ENCODE measurements at places on chromosomes 7 and 10.

- no peak for DNase-seq
Measured at GRCh38 chr7:93211228-93211818, 14.9 kb downstream of the HEPACAM2 start.

- DNase-seq, result no peak
Measured at GRCh38 chr7:136728945-136729344, 139.5 kb upstream of the CHRM2 start.

DNA sequence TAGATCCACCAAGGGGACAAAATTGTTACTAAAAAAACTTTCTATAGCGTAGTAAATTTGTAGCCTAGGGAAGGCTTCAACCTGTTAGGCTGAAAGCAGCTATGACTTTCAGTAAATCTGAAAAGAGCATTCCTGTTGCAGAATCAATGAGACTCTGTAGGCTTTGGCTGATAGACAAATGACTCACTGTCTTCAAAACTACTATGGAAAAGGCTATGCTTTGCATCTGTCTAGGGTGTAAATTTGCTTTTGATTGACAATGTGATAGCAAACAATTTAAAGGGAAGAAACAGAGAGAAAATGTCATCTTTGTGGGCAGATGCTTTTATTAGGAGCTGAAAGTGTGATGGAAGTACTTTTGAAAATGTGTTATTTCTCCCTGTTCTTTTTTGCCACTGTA is 60.6 kb downstream of the ARL5B start:
- DNase-seq, result no peak

DNA sequence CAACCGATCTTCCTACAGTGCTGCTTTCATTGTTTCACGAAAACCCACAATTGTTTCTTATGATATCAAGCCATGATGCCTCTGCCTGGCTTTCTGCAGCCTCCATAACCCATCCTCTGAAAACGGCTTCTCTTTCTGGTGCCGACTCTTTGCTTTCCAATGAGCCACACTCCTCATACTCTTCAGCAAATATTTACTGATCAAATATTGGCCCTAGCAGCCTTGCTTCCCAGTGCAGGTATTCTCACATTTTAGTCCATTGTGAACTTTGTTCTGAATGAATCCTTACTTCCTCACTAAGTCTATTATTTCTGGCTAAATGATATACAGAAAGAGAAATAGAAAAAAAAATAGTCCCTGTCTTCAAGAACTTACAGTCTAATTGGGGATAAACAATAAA is 35.5 kb downstream of the LAMB1 start:
- DNase-seq, result no peak

- no peak for DNase-seq
Measured at GRCh38 chr7:76408121-76408560, 1.4 kb downstream of the SSC4D start.

- no peak for DNase-seq
Measured at GRCh38 chr7:5532536-5533335, 109.1 kb upstream of the TNRC18 start.

DNA sequence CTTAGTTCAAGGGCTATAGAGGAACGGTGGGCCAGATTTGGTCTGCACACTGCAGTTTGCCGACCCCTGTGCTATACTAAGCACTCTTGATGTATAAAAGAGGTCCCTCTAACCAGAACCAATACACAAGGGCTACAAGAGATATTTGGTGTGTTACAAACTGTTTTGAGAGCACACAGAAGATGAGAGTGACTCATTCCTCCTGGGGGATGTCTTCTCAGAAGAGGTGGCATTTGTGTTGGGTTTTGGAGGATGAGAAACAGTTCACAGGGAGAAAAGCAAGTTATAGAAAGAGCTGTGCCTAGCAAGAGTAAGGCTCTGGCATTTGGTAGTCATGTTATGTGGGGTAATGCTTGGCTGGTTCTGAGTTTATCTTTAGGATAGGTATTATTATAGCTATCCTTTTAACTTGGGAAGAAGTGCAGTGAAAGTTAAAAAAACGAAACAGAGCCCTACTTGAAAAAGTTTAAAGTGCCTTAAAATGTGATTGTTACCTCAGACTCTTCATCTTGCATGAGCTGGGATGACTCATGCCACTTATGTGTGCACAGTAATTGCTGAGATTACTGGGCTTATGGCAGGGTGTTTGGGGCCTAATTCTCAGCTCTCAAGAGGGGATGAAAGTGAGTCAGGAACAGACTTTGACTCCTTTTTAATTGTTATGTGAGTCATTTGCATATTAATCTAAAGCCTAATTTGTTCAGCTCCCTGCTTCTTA is 160.4 kb downstream of the KIF20B start:
- no peak for DNase-seq

- DNase-seq, result no peak
Measured at GRCh38 chr7:876972-877311, 588 bp downstream of the GET4 start.

GRCh38 chr10:5609952-5610616 is 56.3 kb downstream of the ASB13 start:
- DNase-seq, result no peak

GRCh38 chr10:15871823-15872222 is 11.5 kb upstream of the MINDY3 start:
- DNase-seq, result no peak

DNA sequence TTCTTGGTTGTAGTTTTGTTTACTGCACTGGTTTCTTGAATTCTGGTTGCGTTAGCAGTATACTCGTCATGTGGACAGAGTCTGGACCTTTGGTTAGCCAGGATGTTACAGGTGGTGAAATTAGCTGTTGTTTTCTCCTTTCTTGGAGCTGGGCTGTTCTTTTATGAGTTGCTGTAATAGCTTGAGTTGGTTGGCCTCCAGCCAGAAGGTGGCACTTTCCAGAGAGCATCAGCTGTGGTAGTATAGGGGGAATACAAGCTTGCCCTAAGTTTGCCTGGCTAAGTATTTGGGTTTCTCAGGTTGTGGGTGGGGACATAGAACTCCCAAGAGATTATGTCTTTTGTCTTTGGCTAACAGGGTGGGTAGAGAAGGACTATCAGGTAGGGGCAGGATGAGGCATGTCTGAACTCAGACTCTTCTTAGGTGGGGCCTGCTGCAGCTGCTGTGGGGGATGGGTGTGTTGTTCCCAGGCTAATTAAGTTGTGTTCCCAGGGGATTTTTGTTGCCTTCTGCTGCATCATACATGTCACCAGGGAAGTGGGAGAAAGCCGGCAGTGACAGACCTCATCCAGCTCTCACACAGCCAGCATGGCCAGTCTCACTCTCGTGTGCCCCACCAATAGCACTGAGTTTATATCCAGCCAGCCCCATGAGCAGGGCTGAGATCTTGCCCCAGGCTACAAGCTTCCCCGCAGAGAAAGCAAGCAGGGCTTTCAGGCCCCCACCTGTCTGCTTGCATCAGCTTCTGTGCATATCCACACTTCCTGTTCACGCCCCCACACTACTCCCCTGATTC is 246.7 kb upstream of the TPK1 start:
- no peak for DNase-seq

DNA sequence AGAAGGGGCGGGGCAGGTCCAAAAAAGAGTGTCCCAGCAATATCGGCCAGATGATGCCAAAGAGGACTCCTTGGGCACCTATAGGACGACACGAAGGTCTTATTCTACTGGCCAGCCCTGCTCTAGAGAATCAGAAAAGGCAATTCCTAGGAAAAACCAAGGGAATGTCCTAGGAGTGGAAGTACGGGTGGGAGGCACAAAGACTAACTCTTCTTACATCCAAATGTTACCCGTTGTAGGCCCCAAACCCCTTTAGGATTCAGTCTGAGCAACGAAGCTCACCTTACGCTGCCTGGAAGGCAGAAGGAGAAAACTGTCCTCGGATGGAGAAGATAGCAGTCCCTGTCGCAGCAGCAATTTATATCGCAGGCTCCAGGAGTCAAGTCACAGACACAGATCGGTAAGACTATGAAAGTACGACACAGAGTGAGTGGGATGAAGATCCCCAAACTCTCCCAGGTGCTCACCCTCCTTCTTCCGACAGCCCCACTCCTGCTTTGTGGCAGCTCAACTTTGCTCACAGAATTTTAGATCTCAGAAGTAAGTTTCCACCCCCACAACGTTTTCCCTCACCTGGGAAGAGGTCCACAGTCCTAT is 558 bp downstream of the TCTN3 start:
- no peak for DNase-seq

DNA sequence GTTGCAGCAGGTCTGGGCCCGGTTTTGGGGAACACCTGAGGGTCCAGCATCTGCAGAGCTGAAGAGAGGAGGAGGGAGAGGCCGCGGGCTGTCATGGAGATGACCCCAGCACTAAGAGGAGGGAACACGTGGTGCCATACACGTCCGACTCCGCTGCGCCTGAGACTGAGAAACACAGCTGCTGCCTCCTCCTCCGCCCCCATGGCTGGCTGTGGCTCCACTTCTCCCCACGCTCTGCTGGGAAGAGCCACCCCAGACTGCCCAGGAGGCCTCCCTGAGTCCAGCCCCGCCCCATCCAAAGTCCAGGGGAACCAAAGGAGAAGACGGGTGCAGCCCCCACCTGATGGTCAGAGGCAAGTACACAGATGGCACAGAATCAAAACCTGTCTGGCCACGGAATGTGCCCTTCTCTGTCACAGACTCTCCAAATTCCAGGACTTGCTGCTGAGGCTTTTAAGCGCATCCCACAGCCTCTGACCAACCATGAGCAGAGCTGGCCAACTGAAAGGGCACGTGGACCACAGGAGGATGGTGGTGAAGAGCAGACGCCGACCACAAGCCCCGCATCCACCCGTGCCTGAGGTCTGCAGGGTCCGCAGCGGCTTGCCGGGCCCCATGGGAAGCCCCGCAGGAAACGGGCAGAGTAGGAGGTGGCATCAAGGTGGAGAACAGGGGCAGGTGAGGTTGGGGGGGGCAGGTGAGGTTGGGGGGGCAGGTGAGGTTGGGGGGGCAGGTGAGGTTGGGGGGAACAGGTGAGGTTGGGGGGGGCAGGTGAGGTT is 24.0 kb downstream of the STK32C start:
- no peak for DNase-seq

- no peak for DNase-seq
Measured at GRCh38 chr10:129779126-129780111, 184.7 kb downstream of the EBF3 start.

DNA sequence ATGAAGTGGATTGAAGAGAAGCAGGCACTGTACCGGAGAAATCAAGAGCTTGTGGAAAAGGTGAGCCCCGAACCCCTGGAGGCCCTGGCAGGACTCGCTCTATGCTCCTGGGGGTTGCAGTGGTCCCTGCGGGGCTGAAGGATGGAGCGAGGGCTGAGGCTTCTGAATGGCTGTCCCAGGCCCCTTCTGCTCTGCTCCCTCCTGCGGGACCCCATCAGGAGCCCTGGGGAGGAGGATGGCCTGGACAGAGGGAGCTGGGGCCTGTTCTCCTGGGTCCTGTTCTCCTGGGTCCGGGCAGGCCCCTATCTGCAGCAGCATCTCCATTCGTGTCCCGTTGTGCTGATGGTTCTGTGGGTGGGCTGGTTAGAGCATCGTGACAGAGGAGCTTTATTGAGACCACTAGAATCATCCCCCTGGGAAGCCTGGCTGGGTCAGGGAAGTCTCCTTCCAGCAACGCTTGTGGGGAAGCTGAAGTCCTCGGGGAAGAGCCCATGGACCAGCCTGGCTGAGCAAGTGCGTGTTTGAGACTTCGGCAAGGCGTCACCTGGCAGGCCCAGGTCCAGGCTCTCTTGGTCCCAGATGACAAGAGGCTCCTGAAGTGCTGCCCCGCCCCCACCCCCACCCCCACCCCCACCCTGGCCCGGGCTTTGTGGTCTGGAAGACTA is 41.1 kb upstream of the DPYSL4 start:
- no peak for DNase-seq

- no peak for DNase-seq
Measured at GRCh38 chr10:102611514-102612087, 32.7 kb upstream of the TRIM8 start.

DNA sequence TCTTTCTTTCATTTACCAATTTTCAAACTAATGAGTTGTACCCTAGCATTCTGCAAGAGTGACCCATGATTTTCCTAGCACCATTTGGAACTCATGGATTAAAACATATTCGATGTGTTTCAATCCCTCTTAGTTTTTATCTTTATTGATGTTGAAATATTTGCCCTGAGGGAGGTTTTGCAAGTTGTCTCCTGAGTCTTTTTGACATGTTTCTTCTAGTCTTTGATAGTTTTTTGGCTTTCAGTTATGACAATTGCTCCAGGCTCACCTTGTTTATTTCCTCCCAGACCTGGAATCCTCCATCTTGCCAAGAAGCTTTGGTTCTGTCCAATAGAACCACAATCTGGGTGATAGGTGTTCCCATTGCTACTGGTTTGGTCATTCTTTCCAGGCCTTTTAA is 327.8 kb downstream of the WDR11 start:
- no peak for DNase-seq

- DNase-seq, result no peak
Measured at GRCh38 chr10:115295213-115295805, 202.1 kb downstream of the ATRNL1 start.

DNA sequence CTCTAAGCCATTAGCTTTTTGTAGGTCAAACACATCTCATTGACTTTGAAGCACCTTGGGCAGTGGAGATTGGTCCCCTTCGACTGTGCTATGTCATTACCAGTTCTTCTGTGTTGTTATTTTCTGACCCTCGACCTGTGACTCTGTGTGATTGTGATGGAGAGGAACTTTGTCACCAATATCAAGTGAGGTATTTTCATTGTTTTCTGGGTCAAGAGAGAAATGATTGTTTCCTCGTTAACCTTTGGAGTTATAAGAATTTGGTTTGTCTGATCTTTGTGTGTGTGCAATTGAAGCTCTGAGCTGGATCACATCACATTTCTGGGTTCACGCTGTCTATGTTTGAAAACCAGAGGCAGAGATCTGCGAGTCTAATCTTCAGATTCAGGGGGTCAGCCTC is 432.2 kb upstream of the KLF6 start:
- DNase-seq, result no peak

DNA sequence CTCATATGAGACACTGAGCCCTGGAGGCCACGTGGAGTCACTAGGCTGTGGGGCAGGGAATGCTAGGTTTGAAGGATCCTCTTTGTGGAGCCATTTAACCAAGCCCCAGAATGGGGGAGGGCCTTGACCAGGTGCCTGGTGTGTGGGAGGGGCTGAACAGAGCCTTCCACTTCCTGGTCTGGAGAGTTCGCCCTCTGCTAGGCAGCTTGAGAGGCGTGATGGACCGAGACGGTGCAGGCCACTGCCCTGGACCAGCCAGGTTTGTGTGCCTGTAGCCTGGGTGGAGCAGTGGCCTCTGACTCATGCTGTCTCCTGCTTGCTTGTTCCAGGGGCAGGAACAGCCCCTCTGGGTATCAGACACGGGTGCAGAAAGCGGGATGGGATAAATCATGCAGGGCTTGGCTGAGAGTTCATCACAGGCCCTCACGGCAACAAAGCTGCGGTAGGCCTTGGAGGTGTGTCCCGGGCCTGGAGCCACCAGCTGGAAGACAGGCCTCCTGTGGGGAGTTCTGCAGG is 27.4 kb downstream of the ADAMTS14 start:
- no peak for DNase-seq

DNA sequence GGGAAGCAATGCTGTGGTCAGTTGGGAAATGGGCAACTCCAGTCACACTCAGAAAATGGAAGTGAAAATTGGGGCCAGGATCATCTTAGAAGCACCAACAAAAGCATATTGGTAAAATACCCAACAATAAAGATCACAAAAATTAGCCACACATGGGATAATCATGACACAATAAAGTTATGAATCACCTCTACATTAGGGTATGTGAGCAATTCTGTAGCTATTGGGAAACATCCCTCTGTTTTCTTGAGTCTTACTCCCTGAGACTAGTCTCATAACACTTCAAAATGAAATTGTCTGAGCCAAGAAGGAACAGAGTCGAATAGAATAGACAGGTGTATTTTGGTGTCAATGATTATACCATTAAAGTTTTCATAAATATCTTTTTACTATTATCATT is 178.3 kb downstream of the DYNC1I1 start:
- DNase-seq, result no peak

GRCh38 chr10:17562614-17563013 is 54.6 kb downstream of the HACD1 start:
- no peak for DNase-seq

GRCh38 chr7:154886591-154886990 is 116.3 kb downstream of the PAXIP1 start:
- no peak for DNase-seq

All from stimulated activated CD8-positive, alpha-beta memory T cell treated with anti-CD3 and anti-CD28 coated beads, Interleukin-4, amount 100 ng/mL, for 4 hours (primary cell).